Naive B cell (primary cell): ENCODE measurements at places on chromosomes 16 and 17. TPM values are rescaled to one million over a fixed set of nuclear protein-coding genes. Genes with fewer than 3 reads are reported as not detected.

The ZNF821 gene
- polyA plus RNA-seq, result 29.3 TPM

The ZMYND15 gene
- not detected for polyA plus RNA-seq

The CMTM1 gene
- polyA plus RNA-seq, result 0.78 TPM

The SPNS3 gene
- polyA plus RNA-seq, result 0.59 TPM

The PMP22 gene
- polyA plus RNA-seq, result not detected

The ERI2 gene
- 4.1 TPM for polyA plus RNA-seq

The ESRP2 gene
- polyA plus RNA-seq, result 1.2 TPM

The KCNH6 gene
- not detected for polyA plus RNA-seq

The SYCE1L gene
- 1.00 TPM for polyA plus RNA-seq

The IRX3 gene
- not detected for polyA plus RNA-seq

The GDPD3 gene
- 0.31 TPM for polyA plus RNA-seq

The HEXD gene
- polyA plus RNA-seq, result 17.5 TPM

The TP53TG3F gene
- not detected for polyA plus RNA-seq

The DCUN1D3 gene
- polyA plus RNA-seq, result 0.81 TPM
